T-helper 1 cell treated with Interleukin-12 subunit alpha and Interleukin-12 subunit beta and Interleukin-4 antibody, amounts not matched to agents 30 ng/mL and 1 ng/mL, for 36 hours (primary cell): ENCODE measurements at places on chromosomes 6 and 20. TPM values are rescaled to one million over a fixed set of nuclear protein-coding genes. Genes with fewer than 3 reads are reported as not detected.

Gene DDX43
- 1.3 and 1.5 TPM in 2 replicates for total RNA-seq

Gene EMILIN3
- total RNA-seq, result 0.07 and 0.10 TPM in 2 replicates

Gene GJA1
- total RNA-seq, result not detected in 2 replicates

Gene LY6G6F
- not detected in 2 replicates for total RNA-seq

Gene COL20A1
- total RNA-seq, result 0.17 TPM in 1 of 2 replicates, not detected in the other

Gene PBOV1
- not detected in 2 replicates for total RNA-seq

Gene C6orf47
- 24.7 and 25.7 TPM in 2 replicates for total RNA-seq

Gene OXT
- 0.61 TPM in 1 of 2 replicates, not detected in the other for total RNA-seq

Gene FAM209B
- total RNA-seq, result 2.5 and 2.7 TPM in 2 replicates

Gene PRELID3B
- total RNA-seq, result 68.7 and 77.8 TPM in 2 replicates

Gene HSPA12B
- not detected in 2 replicates for total RNA-seq

Gene PLA2G7
- total RNA-seq, result not detected in 2 replicates

Gene VTA1
- 41.7 and 43.5 TPM in 2 replicates for total RNA-seq

Gene NCOA7
- total RNA-seq, result 47.4 and 51.3 TPM in 2 replicates

Gene SIRPA
- total RNA-seq, result not detected in 2 replicates

Gene ALDH5A1
- total RNA-seq, result 5.6 and 5.7 TPM in 2 replicates

Gene IL17A
- total RNA-seq, result not detected in 2 replicates

Gene PSORS1C2
- not detected in 2 replicates for total RNA-seq

Gene NPEPL1
- total RNA-seq, result 27.4 and 30.8 TPM in 2 replicates

Gene FAM184A
- total RNA-seq, result 4.8 and 5.5 TPM in 2 replicates

Gene FOXF2
- total RNA-seq, result not detected in 2 replicates

Gene KCNQ5
- total RNA-seq, result 3.4 and 4.1 TPM in 2 replicates

Gene SLC22A1
- 2.0 and 4.0 TPM in 2 replicates for total RNA-seq

Gene LINC00237
- not detected in 2 replicates for total RNA-seq

Gene GRM1
- not detected in 2 replicates for total RNA-seq
